ENCODE measurements at places on chromosomes 16 and 17.

- DNase-seq: no peak
Observed at GRCh38 chr16:11957591-11958395, 7.2 kb upstream of the TNFRSF17 start.

DNA sequence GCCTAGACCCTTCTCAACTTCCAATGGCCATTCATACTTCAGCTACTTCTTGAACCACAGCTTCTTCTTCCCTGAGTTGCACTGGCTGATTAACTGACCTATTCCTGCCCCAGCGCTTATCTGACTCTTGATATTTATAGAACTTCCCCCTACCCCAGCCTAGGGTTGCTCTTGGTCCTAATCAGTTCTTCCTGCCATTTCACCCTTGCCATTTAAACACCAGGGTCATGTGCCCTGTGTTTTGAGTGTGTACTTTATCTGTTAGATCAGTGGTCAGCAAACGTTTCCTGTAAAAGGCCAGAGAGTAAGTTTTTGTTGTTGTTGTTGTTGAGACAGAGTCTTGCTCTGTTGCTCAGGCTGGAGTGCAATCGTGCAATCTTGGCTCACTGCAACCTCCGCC lies 82.4 kb upstream of the COX10 start:
- no peak for DNase-seq

GRCh38 chr17:55384643-55385232 lies 36.9 kb downstream of the MMD start:
- no peak for DNase-seq

DNA sequence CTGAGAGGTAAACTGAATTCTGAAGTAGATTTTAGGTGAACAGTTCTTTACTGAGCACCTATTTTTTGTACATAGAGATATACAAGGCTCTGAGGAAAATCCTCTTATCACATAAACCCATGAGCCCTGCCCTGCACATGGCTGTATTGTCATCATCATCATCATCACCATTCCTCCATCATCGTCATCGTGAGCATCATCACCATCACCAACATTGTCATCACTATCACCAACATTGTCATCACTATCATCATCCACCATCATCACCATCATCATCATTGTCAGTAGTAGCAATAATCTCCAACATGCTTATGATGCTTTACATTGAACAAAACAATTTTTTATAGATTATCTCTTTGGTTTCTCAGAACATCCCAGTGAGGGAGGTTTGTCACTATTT lies 20.7 kb downstream of the ASIC2 start:
- DNase-seq: no peak

DNA sequence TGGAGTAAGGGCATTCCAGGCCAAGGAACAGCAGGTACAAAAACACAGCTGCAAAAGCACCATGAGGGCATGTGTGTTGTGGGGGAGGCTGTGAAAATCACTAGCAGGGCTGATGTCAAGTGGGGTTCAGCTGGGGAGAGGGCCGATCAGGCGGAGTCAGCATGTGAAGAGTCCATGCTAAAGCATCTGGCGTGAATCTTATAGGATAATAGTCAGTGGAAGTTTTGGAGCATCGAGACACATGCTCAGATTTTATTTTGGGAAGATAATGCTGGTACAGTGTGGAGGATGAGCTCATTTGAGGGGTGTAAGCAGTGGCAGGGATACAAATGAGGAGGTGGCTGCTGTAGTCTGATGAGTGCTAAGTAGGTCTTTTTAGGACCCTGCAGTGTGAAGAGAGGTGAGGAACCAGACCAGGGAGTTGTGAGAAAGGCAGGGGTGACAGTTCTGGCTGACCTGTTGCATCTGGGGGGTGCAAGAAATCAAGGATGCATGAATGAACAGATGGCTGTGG lies 30.3 kb downstream of the MMD start:
- no peak for DNase-seq

DNA sequence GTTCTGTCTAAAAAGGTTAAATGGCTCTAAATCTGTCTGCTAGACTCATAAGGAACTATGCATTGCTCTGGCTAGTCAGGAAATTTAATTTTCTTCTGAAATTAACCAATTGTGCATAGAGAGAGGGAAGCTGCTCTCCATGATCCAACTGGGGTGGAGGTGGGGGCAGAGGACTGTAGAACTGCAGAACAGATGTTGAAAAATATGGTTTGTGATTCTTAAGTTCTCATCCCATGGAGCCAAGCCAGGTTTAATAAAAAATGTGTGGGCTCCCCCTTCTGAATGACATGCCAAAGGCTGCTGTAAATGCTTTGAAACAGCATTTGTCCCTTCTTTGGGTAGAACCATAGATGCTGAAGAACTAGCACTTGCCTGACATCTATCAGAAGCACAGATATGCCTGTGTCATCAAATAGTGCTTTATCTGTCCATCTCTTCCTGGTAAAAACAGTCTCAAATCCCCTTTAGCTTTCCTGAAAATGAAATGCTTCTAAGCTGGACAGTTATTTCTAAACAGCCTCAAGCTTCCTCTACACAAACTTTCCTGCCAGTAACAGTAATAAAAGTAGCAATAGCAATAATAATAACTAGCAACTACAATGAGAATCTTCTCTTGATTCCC lies 221.4 kb downstream of the CDH8 start:
- no peak for DNase-seq

DNA sequence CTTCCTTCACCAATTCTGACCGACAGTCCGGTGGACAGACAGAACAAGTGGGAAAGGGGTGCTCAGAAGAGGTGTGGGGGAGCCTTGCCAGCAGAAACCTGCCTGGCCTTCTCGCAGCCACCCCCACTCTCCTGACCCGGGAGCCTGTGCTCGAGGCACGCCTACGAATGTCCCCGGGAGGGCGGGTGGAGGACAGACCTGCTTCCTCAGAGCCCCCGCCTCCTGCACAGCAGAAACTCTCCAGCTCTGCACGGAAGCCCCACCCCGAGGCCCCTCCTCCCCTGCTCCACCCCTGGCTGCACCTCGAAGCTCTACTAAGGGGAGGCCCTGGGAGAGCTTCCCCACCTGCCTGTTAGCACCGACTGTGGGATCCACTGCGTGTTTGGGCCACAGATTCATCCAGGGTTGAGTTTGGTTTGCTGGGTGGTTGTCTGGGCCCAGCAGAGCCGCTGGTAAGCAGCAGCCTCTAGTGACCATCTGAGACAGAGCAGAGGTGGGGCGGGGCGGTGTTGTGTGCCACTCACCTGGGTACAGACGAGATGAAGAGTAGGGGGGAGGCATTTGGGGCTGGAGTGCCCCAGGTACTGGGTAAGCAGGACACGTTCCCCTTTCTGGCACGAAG lies 6.2 kb downstream of the TAF1C start:
- no peak for DNase-seq

- no peak for DNase-seq
Observed at GRCh38 chr17:36730857-36731490, 129.6 kb downstream of the MRM1 start.

GRCh38 chr17:12330456-12330855 lies 309.8 kb downstream of the MAP2K4 start:
- no peak for DNase-seq

GRCh38 chr16:48321317-48322036 lies 63.7 kb downstream of the SIAH1 start:
- DNase-seq: no peak

DNA sequence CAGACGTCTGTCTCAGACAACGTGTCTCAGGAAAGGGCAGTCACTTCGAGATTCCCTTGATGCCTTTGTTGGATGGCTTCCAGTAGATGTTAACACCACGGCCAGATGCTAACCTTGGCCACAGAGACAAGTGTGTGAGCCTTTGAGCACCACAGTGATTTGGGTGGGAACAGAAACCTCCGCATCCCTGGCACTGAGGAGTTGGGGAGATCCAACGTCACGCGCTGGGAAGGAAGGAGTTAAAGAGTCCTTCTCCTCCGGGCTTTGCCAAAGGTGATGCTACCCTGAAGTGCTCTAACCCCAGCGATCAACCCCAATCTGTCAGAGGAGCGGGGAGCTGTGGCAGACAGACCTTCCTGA lies 3.0 kb upstream of the ABR start:
- DNase-seq: no peak

GRCh38 chr17:79652999-79653643 lies 42.3 kb upstream of the RBFOX3 start:
- no peak for DNase-seq

- DNase-seq: no peak
Observed at GRCh38 chr16:65600046-65600445, 478.2 kb upstream of the CDH11 start.

- peak; percentile 40 for DNase-seq
Observed at GRCh38 chr16:4800290-4801041, 2.0 kb downstream of the ROGDI start.

GRCh38 chr16:69595127-69596036 lies 29.6 kb downstream of the NFAT5 start:
- DNase-seq: peak; percentile 59

DNA sequence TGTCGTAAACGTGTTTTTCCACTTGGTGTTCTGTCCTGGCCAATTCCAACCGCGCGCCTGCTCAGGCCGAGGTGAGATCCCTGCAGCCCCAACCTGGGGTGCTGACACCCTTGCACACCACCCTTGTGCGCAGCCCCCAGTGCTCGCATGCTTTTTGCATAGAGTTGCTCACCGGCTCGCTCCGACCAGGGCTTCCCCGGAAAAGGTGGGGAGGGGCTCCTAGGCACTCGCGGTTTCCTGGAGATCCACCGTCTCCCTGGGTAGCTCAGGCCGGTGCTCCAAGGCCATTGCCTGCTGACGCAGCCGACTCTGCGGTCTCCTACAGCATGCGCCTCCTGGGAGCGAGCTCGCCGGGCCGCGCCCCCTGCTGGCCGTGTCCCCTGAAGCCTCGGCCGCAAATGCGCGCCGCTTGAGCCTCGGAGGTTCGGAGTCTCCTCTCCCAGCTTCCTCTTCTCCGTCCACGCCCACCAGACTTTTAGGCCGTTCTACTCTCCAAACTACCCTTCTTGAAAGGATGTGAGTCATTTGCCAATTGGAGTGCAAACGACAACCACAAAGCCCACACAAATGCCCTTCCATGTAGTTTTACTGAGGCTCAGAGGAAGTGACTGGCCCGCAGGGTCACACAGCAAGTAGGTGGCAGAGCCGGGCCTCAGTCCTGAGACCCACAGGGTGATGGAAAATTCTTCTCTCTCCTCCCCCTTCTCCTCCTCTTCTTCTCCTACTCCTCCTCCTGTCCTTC lies 7.2 kb upstream of the PDP2 start:
- DNase-seq: peak; percentile 86

GRCh38 chr16:81894592-81894991 lies 115.5 kb downstream of the PLCG2 start:
- no peak for DNase-seq

- peak; percentile 34 for DNase-seq
Observed at GRCh38 chr17:73956595-73957465, 246.6 kb upstream of the RPL38 start.

GRCh38 chr17:28379814-28380801 lies 8.6 kb downstream of the SARM1 start:
- DNase-seq: peak; percentile 90

DNA sequence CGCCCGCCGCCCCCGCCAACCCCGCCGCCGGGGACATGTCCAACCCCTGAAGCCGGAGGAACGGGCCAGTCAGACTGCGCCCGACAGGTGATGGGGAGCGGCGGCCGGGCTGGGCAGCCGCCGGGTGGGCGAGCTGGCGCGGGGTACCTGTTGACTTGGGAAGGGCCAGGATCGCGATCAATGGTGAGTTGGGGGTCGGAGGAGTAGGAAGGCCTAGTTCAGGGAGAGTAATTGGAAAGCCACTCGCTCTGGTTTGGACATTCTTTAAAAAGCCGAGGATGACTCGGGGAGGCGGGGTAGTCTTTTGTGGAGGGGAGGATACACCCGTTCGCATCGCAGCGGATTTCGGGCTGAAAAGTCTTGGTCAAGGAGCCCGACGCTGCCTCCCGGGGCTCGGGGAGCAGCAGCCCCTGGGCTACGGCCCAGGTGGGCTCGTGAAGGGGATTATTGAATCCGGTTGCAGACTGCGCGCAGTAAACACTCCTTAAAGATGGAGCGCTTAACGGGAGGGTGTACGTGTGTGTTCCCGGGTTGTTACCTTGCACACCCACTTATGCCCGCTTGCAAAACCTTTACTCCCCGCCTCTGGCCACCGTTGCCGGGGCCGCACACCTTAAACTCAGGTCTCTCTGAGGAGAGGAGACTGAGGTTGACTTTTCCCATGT lies 123.8 kb downstream of the GOSR1 start:
- DNase-seq: peak; percentile 44

DNA sequence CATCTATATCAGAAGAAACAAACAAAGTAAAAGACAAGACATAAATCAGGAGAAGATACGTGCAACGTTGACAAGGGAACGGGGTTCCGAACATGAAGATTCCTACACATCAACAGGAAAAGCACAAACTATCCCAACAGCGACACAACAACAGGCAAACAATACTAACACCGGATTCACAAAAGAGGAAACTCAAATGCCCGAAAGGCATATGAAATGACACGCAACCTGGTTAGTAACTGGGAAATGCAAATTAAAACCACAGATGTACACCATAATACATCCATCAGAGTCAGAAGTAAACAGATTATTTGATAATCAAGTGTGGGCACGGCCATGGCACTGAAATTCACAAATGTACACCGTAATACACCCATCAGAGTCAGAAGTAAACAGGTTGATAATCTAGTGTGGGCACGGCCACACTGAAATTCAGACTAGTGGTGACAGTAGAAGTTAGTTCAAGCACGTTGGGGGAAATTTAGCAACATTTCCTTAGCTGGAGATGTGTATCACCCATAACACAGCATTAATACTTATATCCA lies 171.9 kb upstream of the RPH3AL start:
- DNase-seq: no peak

DNA sequence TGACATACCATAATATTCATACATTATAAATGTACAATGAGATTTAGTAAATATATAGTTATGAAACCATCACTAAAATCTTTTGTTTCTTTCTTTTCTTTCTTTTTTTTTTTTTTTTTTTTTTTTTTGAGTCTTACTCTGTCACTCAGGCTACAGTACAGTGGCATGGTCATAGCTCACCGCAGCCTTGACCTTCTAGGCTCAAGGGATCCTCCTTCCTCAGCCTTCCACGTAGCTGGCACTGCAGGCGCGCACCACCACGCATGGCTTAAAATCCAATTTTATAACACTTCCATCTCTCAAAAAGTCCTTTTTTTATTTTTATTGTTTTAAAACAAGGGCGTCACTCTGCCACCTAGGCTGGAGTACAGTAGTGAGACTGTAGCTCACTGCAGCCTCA lies 41.1 kb downstream of the ZNRF1 start:
- no peak for DNase-seq
